KG1 (cell line): ENCODE measurements at places on chromosomes 5 and 9.

GRCh38 chr5:16756692-16757091 lies 139.9 kb upstream of the RETREG1 start:
- no peak for DNase-seq

DNA sequence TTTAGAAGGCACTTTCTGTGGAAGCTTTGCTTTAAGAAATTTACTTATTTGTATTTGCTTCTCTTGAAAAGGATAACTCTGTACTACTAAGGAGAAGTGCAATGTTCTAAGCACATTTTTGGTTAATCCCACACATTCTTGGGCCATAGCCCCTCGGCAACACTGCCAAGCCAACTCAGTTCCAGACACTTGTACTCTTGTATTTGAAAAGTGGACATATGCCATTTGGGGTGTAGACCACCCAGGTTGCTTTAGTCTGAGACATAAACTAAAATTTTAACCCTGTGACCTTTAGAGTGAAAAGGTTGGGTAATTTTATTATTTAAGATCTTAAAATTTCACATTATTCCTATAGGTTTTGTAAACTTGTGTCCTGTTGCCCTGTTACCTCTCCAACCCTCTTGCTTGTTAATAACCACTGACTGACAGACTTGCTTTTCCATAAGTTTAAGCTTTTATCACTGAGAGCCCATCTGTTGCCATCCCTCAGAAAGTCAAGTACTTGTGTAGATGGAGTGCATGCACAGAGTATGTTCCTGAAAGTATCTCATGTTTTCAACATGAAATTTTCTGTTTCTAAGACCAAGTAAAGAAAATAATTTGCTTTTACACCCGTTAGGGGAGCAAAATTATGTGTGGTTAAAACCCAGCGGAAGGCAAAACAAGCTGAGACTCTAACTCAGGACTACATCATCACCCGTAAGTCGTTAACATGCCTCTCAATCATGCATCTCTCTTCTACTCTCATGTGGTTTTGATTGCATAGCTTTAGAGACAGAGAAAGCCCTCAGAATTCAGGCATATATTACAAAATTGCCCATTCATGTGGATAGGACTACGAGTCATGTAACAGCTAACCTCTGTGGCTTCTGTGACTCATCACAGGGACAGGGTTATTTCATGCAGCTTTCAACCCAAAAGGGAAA lies 117.3 kb downstream of the GDNF start:
- DNase-seq: no peak

GRCh38 chr9:96169484-96169883 lies 132.5 kb downstream of the HSD17B3 start:
- DNase-seq: no peak

DNA sequence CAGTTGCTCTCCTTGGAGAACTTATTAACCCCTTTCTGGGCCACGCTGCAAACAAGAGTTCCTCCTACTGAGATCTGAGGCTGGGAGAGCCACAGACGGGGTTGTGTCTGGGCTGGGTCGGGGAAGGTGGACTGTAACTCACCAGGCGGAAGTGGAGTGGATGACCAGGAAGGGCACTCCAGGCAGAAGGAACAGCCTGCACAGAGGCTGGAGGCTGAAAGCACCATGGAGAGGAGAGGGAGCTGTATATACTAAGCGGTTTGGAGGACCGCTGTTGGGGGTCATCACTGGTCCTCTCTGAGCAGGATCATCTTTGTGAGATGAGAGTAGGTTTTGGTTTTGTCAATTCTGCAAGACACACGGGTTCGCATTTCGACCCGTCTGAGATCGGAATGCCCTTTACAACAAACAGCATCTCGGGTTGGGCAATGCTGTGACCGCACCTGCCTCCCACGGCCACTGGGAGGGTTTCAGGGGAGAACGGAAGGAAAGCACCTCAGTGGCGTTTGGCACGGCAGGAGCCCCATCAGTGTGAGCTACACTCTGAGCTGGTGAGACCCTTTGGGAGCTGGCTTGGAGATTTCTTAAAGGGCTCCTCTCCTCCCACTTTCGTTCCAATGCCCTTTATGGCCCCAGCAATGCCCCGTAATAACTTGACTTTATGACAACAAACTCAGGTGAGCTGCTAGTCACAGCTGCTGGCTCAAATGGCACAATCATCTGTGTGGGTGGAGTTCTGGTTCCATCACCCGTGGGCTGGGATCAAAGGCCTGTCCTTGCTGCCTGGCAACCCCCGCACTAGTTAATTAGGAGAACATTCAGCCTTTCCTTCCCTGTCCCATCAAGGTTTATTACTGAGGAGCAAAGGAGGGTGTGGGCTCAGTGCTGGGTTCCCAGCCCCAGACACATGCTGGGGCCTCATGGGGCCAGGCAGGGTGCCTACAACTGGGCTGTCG lies 18.7 kb upstream of the NEURL1B start:
- no peak for DNase-seq

DNA sequence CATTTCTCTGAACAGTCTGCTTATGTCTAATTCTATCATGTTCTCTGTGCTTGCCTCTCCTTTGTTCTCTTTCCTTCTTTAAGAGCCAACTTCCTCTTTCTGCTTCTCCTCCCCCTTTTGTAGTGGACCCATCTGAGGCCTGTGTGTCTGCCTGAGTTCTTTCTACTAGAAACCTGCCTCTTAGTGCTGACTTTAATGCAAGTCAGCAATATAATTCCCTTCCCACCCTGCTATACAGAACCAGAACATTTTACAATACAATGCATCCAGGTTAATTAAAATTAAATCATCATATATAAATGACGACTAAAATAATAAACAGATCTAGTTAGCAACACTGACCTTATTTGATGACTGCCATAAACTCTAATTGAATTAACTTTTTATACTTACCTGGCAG lies 82.6 kb upstream of the GAS1 start:
- no peak for DNase-seq

- no peak for DNase-seq
Measured at GRCh38 chr5:15474143-15474719, 25.7 kb upstream of the FBXL7 start.

DNA sequence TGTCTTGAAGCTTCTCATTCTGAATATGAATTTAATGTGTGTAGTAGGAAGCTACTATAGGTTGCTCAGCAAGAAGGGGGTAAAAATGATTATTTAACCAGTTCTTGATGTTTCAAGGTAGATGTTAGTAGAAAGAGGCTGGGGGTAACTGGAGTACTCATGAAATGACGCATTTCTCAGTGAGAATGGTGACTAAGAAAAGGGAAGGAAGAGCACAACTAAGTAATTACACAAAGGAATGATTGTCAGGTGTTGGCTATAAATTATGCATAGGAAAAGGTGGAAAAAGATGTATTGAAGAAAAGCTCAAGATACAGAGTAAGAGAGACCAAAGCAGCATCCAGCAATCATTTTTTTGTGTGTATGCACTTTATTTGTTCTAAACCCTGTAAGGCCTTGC lies 1.4 kb upstream of the PSIP1 start:
- DNase-seq: peak; percentile 64

DNA sequence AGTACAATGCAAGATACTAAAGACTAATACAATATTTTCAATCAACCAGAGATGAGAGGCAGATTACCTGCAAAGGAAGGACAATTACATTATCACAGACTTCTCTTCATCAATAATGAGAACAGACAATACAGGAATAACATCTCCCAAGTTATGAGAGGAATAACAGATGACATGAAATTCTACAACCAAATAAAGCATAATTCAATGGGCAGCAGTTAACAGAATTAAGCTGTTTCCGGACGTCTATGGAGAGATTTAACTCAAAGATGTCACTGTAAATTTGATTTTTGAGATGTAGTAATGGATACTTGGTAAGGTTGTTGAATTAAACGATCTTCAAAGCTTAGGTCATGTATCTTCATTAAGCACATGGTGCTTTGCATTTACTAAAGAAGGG lies 19.8 kb upstream of the PARP8 start:
- DNase-seq: no peak

- DNase-seq: no peak
Measured at GRCh38 chr5:72308853-72309191, 11.2 kb downstream of the MRPS27 start.

GRCh38 chr9:117153021-117153420 lies 261.8 kb downstream of the ASTN2 start:
- no peak for DNase-seq

DNA sequence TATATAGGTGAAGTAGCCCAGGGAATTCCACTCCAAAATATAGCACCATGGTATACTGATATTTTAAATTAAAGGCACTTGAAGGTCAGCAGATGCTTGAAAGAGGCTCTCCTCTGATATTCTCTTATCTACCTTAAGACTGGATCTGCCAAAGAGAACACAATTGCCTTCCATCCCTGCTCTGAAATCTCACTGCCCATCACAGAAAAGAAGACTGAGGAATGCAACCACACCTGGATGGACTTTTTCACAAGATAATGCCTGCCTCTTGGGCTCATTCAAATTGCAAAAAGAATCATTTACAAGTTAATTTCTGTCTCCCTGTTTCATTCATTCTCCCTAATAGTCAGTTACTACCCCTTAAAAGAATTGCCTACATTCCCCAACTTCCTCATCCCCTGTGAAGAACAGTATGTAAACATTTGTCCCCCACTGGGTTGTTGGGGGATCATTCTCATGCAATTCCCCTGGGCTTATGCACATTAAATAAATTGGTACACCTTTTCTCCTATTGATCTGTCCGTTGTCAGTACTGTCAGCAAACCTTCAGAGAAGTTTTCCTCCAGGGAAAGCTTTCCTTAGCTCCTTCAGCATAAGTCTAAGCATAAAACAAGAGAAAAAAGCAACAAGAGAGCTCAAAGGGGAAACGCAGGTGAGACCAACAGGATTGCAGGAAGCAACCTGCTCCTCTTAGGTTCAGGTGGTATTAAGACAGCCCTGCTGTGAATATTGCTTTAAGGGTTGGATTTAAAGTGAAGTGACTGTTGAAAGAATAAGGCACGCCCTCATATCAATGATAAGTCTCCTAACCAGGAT lies 171.4 kb upstream of the SLC30A5 start:
- DNase-seq: no peak

GRCh38 chr5:98964621-98965020 lies 35.8 kb upstream of the CHD1 start:
- DNase-seq: no peak

- no peak for DNase-seq
Measured at GRCh38 chr9:124855566-124855943, 2.3 kb downstream of the WDR38 start.

DNA sequence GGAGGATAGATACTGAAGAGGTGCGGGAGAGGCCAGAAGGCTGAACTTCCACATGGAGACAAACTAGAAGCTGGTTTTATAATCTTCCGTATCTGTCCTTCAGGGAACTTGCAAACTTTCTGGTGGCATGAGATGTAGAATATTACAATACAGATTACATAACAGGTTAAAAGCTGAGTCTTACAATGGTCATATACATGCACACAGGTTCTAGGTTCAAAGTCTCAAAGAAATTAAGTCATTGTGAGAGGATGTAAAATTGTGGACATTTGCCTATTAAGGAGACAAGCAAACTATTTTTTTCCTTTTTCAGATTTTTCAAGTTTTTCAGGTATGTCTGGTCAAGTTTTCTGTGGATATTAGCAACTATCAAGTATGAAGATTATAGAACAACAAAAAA lies 10.4 kb upstream of the ZSWIM6 start:
- DNase-seq: no peak
